ENCODE measurements at places on chromosomes 3 and 15.

GRCh38 chr15:62981071-62981470, 61.5 kb upstream of the TPM1 start:
- no peak for DNase-seq

DNA sequence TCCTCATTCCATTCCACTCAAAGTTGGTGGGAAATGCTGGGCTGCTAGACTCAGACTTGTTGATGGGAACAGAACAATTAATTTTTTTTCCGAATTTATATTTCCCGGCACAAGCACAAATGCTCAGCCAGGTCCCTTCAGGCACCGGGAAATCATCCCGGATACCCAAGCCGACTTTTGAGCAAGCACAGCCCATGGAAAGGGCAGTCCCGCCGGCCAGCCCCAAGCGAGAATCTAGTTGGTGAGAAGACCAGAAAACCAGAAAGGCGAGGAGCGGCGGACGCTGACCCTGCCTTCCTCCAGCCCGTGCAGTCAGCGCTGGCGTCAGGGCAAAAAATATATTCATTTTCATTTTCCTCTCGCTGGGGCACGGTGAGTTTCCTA, 763 bp upstream of the ZIC4 start:
- peak; percentile 66 for DNase-seq

DNA sequence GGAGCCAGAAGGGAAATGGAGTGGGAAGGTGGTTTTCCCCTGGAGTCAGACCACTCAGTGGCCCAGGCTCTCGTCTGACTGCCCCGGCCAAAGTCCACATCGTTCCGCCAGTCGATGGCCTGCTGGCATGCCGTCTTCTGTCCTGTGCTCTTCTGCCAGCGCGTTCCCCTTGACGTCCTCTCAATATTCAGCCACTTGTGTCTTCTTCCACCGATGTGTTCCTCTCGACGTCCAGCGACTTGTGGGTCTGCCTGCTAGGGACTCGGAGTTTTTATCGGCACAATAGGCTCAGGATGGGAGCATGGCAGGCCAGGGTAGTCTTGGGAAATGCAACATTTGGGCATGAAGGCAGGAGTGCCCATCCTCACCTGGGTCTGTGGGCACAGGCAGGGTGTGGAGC, 542.5 kb upstream of the LMCD1 start:
- DNase-seq, result no peak

DNA sequence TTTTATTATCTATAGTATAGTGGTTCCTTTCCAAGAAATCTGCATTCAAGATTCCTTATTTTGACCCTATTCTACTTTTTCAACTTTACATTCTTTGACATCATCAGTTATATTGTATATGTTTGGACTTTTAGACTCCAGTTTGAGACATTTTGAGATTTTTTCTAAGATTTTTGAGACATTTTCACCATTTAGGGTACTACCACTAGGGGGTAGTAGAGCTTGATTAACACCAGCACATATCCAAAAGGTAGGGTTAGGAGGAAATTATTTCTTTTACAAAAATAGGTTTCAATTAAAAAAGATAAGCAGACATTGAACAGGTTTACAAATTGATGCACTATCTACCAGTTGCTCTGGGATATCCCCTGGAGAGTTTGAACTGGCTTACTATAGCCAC, 262.5 kb downstream of the SCAPER start:
- no peak for DNase-seq

GRCh38 chr15:92492551-92493115, 99.0 kb downstream of the ST8SIA2 start:
- peak; percentile 31 for DNase-seq

- no peak for DNase-seq
Observed at GRCh38 chr3:167785790-167786189, 50.3 kb downstream of the SERPINI1 start.

DNA sequence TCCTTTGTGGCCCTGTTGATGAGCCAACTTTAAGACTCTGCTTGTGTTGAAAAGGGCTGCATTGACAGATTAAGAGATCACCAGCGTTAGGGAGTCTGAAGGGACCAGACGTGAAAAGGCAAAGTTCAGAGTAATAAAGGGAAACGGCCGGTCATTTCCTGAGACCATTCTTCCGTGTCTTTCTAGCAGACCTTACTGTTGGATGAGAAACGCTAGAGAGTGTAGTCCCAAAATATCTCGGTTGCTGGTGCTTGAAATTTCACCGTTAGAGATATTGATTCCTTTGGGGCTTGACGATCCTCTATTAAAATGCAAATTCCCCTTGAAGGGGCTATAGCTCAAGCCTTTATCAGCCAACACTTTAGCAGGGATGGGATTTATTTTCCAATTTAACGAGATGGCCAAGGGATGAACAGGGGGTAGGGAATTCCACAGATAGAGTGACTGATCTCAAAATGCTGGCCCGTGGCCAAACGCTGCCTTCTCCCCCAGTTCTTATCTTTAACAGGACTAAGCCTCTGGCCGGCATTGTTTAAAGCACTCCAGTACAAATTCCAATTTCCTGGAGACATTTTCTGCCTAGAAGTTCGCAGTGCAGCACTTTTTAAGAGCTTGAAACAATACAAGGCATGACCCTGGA, 250.4 kb downstream of the TJP1 start:
- DNase-seq, result peak; percentile 21

- DNase-seq, result peak; percentile 47
Observed at GRCh38 chr3:51962854-51963530, 4.3 kb downstream of the PCBP4 start.

- DNase-seq, result no peak
Observed at GRCh38 chr3:106208251-106208650, 339.4 kb upstream of the CBLB start.

- no peak for DNase-seq
Observed at GRCh38 chr3:4850211-4850927, 128.9 kb upstream of the BHLHE40 start.

- DNase-seq, result no peak
Observed at GRCh38 chr3:23276913-23277658, 74.0 kb downstream of the UBE2E2 start.

DNA sequence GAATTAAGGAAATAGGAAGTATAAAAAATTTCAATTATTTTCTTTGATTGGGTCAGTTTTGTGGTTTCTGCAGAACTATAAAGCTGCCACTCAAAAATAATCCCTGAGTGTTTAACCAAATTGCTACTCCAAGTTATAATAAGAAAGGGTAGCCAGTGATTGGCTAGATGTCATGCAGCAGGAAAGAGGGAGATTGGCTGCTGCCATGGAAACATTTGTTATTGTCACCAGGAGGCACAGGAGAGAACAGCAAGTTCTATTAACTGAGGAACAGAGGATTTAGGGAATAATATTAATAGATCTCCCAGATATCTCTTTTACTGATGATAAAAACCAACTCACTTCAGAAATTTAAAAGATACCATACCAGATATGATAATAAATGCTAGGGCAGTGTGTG, 42.6 kb downstream of the CLDN1 start:
- no peak for DNase-seq

DNA sequence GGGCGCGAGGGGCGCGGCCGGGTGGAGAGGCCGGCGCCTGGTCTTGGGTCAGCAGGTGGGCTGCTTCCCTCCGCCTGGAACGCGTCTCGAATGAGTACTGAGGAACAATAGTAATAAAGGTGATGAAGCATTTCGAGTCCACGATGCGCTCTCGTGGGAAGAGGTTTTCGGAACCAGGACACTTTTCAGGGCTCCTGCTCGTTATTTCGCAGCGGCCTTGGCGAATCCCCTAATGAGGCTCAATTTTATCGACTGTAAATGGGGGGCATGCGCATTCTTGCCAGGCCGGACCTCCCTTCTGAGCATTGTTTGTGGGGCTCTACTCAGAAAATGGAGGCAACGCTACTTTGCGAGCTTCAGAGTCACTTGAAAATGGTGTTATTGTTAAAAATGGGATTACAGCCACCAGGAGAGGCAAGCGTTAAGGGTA, 1.2 kb downstream of the NR2C2 start:
- DNase-seq, result no peak

DNA sequence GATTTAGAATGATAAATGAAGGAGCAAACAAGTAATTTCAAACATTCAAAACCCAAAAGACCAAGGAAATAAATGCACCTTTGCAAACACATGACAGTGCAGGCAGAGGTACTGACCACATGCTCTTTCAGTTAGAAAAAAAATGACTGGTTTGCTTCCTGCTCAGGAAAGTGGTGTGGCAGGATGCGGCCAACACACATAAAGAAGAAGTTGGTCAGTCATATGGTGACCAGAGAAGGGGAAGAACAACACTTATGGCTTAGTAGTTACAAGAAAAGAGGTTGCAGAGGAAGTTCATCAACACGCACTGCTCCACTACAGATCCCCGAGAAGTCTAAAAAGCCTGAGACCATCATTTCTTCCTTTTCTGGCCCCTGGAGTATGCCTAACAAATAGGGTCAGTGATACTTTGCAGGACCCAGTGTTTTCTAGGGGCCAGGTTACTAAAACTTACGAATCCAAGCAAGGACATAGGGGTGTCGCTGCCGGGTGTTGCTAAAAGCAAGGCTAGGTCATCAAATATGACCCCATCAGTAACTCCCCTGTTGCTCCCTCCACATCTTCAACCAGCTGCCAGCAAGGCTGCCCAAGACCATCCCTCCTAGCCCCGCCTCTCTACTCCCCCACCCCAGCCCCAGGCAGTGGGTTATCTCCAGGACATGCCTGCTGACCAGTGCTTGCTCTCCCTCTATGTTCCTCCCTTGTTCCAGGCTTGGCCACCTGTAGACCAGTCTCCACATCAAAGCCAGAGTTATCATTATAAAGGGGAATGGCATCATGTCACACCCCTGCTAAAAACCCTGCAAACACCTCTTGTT, 11.2 kb downstream of the ATP8B4 start:
- DNase-seq, result no peak

DNA sequence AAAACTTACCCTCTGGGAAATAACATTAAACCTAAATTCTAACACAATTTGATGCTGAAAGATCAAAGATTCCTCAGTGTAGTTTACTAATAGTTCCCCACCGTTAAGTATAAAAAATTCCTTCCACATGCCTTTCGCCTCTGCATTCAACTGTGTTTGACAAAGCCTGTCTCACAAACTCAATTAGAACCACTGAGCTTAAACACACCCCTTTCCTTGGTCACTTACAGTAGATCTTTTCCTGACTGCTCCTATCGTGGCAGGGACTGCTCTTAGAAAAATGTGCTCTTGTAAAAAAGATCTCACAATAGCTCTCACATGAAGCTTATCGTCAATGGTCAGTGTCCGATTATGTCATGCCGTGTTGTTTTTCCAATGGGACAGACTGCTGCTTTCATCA, 8.9 kb upstream of the KBTBD8 start:
- DNase-seq, result peak; percentile 46

DNA sequence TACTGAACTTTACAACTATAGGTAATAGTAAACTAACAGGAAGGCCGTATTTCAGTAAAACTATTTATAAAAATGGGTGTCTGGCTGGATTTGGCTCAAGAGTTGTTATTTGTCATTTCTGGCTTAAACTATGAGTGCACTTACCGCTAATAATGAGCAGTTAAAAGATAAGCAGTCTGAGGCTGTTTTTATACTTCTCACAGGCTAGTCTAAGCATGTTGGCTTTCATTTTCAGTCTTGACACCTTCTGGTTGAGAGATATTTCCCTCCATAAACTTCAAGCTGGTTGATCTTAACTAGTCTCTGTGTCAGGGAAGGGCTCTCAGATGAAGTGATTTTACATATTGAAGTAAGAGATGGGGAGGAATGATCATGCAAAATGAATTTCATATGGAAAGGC, 96.1 kb downstream of the RSRC1 start:
- DNase-seq, result no peak

GRCh38 chr3:42653303-42653559, 266 bp upstream of the ZBTB47 start:
- no peak for DNase-seq

DNA sequence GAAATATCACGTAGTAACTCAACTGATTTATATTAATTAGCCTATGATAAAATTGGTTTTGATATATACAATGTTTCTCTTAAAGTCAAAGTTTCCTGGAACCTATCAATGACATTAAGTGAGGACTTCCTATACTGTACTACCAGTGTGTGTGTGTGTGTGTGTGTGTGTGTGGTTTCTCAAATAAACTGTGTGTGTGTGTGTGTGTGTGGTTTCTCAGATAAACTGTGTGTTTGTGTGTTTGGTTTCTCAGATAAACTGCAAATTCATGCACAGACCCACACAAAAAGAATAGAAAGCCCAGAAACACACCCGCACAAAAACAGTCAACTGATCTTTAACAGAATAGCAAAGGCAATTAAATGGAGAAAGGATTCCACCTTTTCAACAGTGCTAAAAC, 14.5 kb upstream of the WDR5B start:
- no peak for DNase-seq

DNA sequence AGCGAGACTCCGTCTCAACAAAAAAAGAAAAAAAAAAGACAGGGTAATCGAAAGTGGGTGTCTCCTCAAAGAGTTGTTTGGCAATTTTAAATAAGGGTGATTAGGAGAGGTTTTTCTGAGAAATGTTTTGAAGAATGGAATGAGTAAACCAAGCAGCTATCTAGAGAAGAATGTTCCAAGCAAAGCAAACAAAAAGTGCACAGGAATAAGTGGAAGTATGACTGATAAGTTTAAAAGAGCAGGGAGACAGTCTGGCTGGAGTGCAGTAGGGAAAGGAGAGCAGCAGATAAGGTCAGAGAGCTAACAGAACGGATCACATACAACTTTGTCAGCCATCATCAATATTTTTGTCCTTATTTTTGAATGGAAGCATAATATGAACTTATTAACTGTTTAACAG, 853.5 kb downstream of the TUSC7 start:
- DNase-seq, result no peak

DNA sequence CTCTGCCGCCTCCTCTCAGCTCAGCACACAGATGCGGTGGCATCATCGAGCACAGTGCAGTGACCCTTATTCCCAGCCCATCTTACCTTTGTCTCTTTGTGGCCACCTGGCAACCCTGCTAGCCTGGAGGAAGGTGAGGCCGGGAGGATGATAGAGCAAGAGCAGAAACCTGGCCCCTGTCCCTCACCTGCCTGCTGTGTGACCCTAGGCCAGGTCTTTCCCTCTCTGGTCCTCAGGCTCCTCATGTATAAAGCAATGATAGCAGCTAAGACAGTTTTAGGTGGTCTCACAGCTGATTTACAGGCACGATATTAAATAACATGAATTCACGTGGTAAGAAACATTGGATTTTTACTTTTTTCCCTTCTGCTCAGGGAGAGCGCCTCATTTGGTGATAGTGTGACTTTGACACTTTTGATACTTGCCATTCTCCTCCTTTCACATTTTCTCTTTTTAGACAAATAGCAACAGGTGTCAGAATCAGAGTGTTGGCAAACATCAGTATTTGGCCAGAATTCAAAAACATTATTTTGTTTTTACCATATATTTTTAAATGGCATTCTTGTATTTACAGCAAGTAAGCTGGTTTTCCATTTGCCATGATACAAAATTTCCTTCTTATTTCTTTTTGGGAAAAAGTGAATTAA, 29.5 kb upstream of the CTSH start:
- no peak for DNase-seq

GRCh38 chr3:70518356-70518755, 205.9 kb upstream of the MDFIC2 start:
- DNase-seq, result no peak

- DNase-seq, result no peak
Observed at GRCh38 chr3:81864272-81864671, 102.8 kb upstream of the GBE1 start.

- DNase-seq, result no peak
Observed at GRCh38 chr15:52172869-52173268, 18.3 kb downstream of the GNB5 start.
